ENCODE measurements at places on chromosomes 12 and 14.

DNA sequence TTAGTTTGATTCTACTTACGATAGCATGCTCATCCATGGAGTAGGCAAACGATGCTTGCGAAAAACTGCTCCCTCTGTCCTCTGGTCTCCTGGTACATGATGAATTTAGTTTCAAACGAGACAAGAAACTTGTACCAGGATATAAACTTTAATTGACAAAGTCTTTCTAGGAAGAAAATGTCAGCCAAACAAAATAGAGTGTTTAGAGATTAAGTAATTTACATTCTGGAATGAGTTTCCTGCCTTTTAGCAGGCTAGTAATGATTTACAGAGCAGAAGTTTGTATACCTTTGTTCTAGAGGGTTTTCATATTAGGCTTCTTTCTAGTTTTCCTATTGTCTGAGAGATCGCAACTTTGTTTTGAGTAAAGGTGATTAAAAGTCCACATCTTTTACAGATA lies 206.9 kb downstream of the RPL10L start:
- no peak for DNase-seq

DNA sequence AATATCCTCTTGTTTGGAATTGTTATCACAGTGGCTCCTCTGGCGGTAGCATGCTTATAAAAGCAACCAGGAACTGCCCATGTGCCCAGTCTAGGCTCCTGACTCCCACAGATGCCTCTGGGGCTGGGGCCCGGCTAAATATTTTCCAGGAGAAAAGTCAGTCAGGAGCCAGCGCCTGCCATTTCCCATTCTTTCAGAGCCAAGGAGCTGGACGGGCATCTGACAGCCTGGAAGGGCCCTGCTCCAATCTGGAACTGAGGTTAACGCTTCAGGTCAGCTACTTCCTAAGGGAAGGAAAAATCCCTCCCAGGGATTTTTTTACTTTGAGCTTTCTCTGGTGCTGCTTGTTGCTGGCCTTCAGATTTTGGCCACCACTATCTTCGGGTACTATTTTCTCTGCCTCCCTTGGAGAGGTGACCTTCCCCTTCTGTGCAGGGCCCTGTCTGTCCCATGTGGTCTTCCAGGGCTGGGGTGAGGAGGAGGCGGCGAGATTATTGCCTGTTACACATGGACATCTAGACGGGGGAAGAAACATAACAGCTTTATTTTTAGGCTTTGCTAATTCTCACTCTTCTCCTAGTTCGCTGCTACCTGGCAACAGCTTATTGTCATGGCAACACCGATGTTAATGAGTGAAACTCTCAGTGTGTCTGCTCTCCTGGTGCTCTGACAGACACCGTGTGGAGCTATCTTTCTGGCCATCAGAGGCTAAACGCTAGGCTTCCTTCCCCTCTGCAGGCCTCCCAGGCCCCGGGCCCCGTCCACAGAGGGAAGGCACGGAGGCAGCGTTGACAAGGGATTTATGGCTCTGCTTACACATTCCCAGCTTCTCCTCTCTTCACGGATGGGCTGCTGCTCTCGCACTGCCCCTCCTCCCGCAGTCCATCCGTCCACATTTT lies 160.4 kb downstream of the CACNA1C start:
- no peak for DNase-seq

DNA sequence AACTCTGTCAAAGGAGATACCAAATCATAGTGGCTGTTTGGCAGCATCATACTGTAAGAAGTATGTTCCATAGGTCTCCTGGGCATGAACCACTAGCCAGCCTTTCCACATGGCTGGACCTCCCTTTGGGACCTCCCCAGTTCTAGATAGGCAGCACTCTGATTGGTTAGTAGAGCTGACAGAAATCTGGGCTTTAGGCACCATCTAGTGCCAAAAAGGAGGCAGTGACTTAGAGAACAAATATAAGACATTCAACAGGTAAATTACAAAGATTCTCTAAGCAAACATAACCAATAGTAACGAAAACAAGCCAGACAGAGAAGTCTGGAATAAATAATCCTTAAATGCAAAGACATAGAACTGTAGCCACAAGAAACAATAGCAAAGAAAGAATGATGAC lies 148.0 kb upstream of the PDE3A start:
- DNase-seq: no peak

GRCh38 chr14:58830121-58830520 lies 192.4 kb downstream of the DACT1 start:
- no peak for DNase-seq

GRCh38 chr12:71636704-71637115 lies 26.9 kb downstream of the ZFC3H1 start:
- DNase-seq: no peak

GRCh38 chr12:67091204-67091603 lies 178.0 kb upstream of the CAND1 start:
- no peak for DNase-seq

Measured in activated CD4-positive, alpha-beta T cell treated with anti-CD3 and anti-CD28 coated beads, Interleukin-2, amount 50 U/mL, for 4 hours (primary cell).